ENCODE measurements at places on chromosomes 5 and 9.
A peak's percentile ranks its signal among the peaks of the same experiment; 100 is the strongest.

DNA sequence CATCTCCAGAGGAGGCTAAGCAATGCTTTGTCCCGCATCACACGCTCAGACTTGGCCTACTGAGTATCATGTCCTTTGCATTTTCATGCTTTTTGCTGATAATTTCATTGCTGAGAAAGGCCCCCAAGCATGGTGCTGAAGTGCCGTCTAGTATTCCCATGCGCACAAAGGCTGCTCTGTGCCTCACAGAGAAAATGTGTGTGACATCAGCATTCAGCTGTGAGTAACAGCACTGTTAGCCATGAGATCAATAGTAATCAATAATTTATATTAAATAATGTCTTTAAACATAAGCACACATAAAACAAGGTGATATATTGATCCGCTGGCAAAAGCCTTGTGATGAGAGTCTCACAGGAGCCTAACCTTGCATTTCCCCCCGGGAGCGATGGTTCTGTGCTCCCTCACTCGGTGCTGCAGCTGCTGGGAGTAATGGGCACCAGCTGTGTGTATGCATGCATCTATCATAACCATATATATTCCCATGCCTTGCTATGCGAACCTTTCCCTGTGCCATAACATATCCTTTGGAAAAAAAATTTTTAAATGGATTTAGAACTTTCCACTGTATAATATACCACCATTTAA lies 50.4 kb upstream of the RNF130 start:
- no peak for DNase-seq

DNA sequence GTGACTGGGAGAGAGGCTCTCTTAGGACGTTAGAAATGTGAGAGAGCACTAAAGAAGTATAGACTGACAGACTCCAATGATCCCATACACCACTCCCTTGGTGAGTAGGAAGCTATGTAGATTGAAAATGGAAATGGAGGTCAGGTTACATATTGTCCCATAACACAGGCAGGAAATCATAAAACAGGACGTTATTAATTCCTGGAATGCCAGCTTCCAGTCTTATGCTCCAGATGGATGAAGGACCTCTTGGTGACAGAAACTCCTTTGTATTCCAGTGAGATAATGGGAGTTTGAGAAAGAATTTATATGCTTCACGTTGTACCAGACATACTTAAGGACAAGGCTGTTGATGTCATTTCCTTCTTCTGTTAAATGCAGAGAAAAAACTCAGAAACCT lies 338.2 kb upstream of the ITGA1 start:
- no peak for DNase-seq

- DNase-seq = no peak
Observed at GRCh38 chr5:36152324-36153297, 700 bp downstream of the SKP2 start.

DNA sequence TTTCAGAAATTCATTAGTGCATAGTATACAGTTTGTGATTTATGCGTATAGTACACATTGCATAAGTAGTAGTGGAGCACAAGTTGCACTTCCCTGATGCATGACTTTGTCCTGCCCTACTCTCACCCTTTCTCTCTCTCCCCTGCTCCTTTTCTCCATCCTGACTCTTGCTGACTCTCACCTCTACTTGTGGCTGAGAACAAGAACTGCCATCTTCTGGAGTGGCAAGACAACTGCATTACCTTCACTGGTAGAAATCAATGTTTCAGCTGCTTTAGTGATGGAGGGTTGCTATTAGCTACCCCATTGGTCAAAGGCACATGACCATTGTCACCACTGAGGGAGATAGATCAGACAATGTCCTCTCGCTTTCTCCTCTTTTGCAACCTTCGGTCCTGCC lies 26.9 kb downstream of the SPEF2 start:
- DNase-seq = no peak

GRCh38 chr5:132012371-132013005 lies 1.0 kb upstream of the ACSL6 start:
- DNase-seq = peak; percentile 33

- DNase-seq = peak; percentile 98
Observed at GRCh38 chr9:89661956-89662717, 57.3 kb downstream of the GADD45G start.

DNA sequence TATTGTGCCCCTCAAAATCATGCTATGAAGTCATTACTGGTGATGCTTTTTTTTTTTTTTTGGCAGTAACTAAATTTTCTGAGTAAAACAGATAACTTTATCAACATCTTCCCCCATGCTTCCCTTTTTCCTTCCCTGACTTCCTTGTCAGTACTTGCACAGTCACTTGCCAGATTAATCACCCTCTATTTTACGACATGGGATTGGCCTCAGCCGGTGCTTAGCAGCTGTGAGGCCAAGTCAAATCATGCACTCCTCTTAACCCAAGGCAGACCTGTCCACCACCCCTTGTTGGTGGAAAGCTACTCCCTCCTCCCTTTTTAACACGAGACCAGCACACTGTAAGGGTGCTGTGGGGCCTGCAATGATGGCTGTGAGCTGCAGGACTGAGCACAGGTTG lies 118.0 kb upstream of the OTULINL start:
- DNase-seq = no peak

DNA sequence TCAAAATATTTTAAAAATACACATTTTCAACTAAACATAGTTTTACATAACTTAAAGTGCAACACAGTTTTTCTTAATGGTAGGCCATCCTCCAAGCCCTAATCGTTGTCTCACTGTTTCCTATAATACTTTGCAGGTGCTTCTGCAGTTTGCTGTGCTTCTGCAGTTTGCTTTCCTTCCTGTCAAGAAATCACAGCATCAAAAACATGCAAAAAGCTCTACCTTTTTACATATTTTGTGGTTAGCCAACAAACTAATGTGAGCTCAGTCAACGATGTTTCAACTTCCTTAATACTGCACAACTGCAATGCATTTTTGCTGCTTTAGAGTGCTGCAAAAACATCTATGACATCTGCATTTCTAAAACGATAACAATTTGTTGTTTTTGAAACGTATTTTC lies 25.2 kb downstream of the EMB start:
- DNase-seq = no peak

- DNase-seq = no peak
Observed at GRCh38 chr5:53464722-53465121, 15.7 kb upstream of the FST start.

DNA sequence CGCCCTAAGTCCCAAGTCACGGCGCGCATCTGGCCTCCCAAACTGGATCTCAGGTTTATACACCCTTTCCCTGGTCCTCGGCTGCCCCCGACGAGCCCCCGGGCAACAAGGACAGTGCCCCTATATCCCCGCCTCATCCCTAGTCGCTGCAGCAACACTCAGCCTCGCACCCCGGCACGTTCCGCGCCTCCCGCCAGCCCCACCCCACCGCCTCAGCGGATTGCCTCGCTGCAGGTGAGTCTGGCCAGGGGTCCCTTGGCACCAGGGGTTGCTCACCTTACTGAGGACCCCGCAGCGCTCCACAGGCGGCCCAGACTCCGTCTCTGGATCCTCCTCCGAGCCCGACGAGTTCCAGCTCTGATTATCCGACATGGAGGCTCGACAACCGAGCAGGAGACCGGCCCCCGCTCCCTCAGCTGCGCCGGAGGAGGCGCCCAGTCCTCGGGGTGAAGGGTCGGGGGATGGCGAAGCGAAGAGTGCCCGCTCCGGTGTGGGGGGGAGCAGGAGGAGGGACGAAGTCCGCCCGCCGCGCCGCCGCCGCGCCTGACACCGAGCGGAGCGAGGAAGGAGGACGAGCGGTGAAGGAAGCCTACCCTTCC lies 494 bp downstream of the CERT1 start:
- DNase-seq = peak; percentile 68

GRCh38 chr5:66963559-66963971 lies 233.0 kb downstream of the CD180 start:
- DNase-seq = no peak

GRCh38 chr5:66171349-66172344 lies 27.5 kb downstream of the SREK1 start:
- no peak for DNase-seq

GRCh38 chr5:6660688-6661087 lies 27.4 kb downstream of the SRD5A1 start:
- DNase-seq = no peak

DNA sequence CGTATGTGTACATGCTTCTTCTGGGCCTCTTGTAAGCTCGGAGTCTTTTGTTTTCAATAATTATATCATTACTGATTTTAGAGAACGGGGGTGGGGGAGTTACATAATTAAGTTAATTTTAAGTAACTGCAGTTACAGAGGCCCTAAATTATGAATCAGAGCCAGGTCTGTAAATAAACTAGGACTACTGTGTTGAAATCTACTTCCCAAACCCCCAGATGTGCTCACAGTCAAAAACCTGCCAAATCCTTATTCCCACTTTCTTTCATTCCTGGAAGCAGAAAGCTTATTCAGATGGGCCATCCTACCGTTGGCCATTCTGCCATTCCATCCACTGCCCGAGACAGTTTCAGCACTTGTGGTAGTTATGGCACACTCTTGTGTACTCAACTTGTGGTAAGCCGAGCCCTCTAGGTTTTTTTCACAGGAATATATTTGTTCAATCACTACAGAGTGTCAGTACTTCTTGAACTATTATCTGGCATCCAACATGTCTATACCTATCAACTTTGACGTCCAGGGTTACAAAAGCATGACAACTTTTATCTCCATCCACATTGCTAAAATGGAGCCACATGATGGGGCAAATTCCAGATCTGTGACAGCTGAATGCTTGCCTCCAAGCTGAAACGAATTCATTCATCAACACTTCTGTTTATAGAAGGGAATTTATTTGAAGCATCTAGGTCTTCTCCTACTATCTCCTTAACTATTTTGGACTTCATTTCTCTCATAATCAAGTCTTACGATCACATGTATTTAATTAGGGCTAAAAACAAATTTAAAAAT lies 37.8 kb downstream of the GLRX start:
- no peak for DNase-seq

GRCh38 chr9:70747261-70747718 lies 332.8 kb upstream of the KLF9 start:
- DNase-seq = no peak

GRCh38 chr9:136539427-136540421 lies 6.1 kb downstream of the NOTCH1 start:
- DNase-seq = peak; percentile 43

GRCh38 chr9:131206495-131206894 lies 69.8 kb downstream of the FAM78A start:
- DNase-seq = no peak

- DNase-seq = no peak
Observed at GRCh38 chr9:105855987-105856386, 161.6 kb downstream of the TMEM38B start.

GRCh38 chr5:172833686-172834414 lies at the start of gene ERGIC1:
Gene ERGIC1, plus strand, starts transcription at chr5:172834251. Its CDS starts 163 bp downstream, at chr5:172834414.
- peak; percentile 73 for DNase-seq

GRCh38 chr5:95022967-95023695 lies 261.8 kb downstream of the MCTP1 start:
- no peak for DNase-seq

DNA sequence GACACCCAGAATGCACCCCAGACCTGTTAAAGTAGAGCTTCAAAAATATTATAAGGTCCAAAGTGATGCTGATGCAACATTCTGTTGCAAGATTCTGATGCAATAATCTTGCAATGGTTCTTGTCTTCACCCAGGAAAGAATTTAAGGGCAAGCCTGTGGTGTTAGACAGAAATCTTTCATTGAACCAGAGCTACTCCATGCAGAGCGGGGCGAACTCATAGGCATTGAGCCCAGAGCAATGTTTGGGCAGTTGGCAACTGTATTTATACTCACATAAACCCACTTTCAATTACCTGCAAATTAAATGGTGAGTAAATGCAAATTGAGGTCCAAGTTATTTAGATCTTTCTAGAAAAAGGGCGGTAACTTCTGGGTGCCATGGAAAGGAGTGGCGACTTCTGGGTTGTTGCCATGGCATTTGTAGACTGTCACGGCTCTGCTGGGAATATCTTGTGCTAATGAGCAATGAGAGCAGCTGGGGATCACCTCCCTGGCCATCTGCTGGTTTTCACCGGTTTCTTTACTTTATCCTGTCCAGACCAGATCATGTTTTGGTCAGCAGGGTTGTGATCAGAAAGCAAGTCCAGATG lies 163.4 kb downstream of the ICE1 start:
- DNase-seq = no peak

GRCh38 chr5:178364326-178364675 lies 131.7 kb upstream of the PHYKPL start:
- no peak for DNase-seq

- no peak for DNase-seq
Observed at GRCh38 chr9:91145496-91145895, 216.2 kb downstream of the AUH start.
